ENCODE measurements at places on chromosomes 5 and 9.
A peak's percentile ranks its signal among the peaks of the same experiment; 100 is the strongest.

- no peak for DNase-seq
Observed at GRCh38 chr5:33457817-33458216, 17.1 kb downstream of the TARS1 start.

DNA sequence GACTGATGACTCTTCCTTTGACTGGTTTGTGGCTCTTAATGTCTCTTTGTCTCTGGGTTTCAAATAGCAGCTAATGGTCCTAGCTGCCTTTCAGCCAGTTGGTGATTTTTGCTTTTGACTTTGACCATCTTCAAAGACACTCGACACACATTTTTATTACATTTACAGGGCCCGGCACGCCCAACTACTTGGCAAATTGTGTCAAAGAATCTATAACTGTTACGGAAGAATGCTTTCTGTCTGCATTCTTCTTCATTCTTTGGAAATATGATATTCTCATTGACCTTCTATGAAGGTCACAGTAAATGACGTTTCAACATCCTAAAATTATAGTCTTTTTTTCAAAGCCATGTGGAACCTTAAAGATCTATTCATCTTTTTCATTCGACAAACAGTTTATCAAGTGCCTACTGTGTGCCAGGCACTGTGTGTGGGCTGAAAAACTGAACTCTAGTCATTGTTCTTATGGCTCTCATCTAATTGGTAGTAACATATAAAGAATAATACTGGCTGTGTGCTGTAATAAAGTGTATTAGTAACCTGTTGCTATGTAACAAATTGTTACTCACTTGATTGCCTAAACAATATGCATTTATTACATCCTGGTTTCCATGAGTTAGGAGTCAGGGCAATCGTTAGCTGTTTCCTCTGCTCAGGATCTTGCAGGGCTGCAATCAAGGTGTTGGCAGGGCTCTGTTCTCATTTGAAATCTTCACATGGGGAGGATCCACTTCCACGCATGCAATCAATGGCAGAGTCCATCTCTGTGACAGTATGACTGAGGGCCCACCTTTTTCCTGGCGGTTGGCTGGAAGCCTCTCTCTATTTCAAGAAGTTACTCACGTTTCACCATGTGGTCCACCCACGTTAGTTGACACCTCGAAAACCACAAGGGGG is 7.0 kb upstream of the WHRN start:
- DNase-seq = no peak

DNA sequence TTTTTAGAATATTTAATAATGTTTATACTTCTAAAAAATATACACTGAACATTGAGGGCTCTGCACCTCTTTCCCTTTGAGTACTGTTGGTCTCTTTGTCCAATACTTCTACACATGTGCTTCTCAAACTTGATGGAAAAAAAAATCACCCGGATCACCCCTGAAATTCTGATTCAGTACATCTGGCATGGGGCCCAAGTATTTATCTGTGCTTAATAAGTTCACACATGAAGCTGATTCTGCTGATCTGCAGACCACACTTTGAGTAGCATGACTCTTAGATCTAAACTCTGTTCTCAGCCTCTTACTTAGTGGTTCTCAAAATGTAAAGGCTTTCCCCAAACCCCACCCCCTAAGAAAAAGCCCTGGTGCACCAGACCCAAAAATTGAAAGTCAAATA is 12.0 kb downstream of the RUSC2 start:
- peak; percentile 34 for DNase-seq

DNA sequence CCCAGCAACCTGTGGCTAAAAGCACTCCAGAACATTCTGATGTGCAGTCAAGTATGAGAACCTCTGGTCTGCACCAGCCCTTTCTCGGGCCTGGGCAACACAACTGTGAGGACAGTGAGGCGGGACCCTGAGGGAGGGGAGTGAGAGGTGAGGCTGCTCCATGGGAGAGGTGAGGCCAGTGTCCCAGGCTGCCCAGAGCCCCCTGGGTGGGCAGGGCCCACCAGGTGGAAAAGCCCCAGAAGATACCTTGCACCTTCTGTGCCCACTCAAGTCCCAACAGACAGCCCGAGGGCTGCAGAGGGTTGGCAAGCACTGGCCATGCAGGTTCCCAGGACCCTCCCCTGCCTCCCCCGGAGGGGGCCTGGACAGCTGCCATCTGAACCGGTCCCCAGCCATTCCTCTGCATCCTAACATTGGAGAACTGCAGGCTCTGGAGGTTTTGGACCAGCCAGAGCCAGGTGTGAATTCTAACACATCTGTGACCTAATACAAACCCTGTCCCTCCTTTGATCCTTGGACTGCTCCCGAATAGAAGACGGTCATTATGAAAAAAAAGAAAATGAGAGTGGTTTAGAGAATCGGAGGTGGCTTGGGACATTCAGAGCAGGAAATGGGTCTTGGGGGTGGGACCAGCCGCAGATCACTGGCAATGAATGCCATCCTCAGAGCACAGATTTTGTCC is 57.0 kb downstream of the DUSP1 start:
- DNase-seq = no peak

GRCh38 chr9:109739760-109740159 is 40.2 kb upstream of the PALM2AKAP2 start:
- DNase-seq = no peak

DNA sequence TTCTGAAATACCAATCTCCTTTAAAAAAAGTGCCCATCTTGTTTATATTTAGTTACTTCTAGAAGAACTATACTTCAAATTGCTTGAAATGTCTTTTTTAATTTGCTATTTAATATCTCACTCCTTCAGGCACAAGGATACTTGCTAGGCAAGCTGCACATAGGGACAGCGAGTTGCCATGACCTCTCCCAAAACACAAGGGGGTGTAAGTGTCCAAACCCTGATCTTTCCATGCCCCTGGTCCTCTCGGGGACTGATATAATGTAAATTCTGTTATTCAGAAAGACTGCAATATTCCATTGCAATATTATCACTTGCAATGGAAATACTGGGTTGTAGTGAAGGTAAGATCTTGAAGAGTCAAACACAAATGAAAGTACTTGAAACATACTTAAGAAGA is 480.4 kb downstream of the CETN3 start:
- no peak for DNase-seq

DNA sequence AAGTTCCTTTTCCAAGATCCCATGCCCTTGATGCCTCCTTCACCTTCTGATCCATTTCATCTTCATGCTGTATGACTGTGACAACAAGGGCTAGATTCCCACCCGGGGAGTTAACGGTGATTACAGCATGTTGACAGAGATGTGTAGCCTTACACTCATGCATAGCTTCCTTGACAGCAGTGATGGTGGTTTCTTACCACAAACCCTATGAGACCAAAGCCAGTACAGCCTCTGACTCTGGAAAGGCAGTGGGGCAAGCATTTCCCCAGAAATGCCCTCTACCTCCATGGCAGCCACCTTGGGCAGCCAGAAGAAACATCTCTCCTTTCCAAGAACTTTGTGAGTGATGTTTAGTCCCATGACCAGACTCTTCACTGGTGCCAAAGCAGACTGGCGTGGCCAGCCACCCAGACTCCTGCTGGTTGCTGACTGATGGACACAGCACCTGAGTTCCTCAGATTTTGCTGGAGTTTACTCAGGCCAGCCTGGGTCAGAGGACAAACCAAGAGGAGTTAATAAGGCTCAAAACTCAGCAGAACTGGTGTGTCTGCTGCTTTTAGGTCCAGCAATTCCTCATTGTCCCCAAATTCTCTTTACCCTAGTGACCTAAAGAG is 199.7 kb upstream of the SLC27A6 start:
- no peak for DNase-seq

- DNase-seq = no peak
Observed at GRCh38 chr9:122226758-122227574, 1.8 kb downstream of the LHX6 start.

DNA sequence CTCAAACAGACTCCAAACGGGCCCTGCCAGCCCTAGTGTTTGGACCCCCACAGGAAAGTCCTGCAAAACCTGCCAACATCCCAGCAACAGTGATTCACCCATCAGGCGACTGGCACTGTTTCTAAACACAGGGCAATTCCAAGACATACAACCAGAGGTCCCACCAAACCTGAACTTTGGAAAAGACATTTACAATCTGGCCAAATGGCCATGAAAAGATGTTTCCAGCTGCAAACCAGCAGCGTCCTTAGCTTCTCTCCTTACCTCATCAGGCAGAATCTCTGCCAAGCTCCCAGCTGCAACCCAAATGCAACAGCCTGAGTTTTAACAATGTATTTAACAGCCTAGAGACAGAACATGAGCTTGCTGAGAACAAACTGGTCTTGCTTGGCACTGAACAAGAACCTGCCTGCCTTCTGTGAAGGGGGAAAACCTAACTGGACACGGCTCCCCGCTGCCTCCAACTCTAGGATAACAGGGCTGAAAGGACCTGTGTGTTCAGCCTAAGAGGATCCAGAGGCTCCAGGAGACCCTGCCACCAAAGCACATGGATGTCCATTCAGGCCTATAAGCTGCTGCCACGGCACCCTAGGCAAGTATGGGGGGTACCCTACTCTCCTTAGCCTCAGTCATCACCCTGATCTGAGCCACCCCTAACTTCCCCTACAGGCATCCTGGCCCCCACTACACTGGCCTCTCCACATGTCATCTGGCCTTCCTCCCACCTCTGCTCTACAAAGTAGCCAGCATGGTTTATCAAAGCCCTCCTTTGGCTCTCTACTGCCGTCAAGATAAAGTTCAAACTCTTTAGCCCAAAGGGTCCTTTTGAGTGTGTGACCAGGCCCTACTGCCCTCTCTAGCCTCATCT is 5.6 kb downstream of the P4HA2 start:
- DNase-seq = no peak

- DNase-seq = peak; percentile 31
Observed at GRCh38 chr9:127187231-127187956, 65.0 kb upstream of the ANGPTL2 start.

- DNase-seq = no peak
Observed at GRCh38 chr5:55582256-55582655, 47.5 kb upstream of the PLPP1 start.

- no peak for DNase-seq
Observed at GRCh38 chr5:76085243-76085579, 2.0 kb downstream of the SV2C start.

GRCh38 chr5:2465383-2465782 is 286.1 kb downstream of the IRX2 start:
- no peak for DNase-seq

- DNase-seq = peak; percentile 80
Observed at GRCh38 chr5:103562453-103563157, at the start of gene NUDT12. Gene NUDT12 (minus strand): TSS chr5:103562789. CDS start chr5:103560248, 2,541 bp downstream.

DNA sequence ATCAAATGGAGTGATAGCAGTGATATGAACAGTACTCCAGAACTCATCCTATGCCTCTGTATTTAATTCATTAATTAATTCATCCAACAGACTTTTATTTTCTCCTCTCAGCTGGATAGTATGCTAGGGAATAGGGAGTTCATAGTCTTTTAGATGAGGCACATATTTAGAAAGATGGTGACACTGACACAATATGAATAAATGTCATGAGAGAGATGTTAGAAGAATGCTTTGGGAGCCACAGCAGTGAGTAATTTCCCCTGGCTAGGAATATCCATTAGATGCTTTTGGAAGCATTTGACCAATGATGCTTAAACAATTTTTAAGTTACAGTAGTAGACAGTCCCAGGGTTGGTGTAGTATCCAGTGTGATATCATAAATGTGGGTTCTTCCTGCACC is 428.7 kb upstream of the SGCD start:
- no peak for DNase-seq

DNA sequence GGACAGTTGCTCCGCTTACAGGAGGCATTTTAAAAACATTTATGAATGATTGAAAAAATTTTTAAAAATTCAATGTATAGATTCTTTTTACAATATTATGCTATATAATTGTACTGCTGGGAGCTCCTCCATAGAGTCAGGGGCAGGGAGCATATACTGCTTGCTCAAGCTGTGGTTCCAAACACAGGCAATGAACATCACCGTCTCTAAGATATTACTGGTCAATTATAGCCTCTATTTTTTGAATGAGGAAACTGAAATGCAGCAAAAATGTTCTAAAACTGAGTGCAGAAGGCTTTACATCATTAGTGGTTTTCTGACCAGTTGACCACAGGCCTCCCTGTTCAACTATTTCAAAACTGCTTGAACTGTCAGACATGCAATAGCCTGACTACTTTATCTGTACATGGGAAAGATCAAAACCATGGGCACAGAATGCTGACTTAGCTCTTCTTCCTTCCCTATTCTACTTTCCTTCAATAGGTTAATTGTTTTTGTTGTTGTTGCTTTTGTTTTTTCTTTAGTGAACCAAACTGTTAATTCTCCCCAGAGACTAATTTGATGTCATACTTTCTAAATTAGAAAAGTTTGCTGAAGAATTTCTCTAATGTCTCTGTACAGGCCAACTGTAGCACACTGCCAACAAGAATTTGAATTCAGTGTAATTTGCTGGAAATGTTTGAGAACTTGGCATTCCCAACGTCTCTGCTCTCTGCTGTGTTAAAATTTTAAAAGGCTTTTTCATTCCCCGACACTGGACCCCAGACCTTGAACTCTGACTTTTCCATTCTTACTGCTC is 107.6 kb upstream of the MPDZ start:
- DNase-seq = no peak

GRCh38 chr5:10825897-10826644 is 65.0 kb upstream of the DAP start:
- peak; percentile 6 for DNase-seq

- no peak for DNase-seq
Observed at GRCh38 chr9:4734150-4734549, 6.9 kb downstream of the AK3 start.

- DNase-seq = no peak
Observed at GRCh38 chr5:146007989-146008388, 71.6 kb downstream of the SH3RF2 start.

DNA sequence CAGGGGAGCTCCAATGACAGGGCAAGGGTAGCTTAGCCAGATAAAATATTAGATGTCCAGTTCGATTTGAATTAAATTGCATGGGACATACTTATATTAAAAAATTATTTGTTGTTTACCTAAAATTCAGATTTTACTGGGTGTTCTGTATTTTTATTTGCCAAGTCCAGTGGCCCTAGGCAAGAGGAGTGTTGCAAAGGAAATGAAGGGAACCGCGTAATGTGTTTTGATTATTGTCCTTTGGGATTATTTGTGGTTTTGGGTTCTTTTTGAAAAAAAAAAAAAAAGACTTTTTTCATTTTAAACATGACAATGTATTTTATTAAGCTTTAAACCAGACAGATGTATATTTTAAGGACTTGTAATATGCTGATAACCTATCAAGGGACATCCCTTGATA is 179.3 kb downstream of the C9orf152 start:
- no peak for DNase-seq

DNA sequence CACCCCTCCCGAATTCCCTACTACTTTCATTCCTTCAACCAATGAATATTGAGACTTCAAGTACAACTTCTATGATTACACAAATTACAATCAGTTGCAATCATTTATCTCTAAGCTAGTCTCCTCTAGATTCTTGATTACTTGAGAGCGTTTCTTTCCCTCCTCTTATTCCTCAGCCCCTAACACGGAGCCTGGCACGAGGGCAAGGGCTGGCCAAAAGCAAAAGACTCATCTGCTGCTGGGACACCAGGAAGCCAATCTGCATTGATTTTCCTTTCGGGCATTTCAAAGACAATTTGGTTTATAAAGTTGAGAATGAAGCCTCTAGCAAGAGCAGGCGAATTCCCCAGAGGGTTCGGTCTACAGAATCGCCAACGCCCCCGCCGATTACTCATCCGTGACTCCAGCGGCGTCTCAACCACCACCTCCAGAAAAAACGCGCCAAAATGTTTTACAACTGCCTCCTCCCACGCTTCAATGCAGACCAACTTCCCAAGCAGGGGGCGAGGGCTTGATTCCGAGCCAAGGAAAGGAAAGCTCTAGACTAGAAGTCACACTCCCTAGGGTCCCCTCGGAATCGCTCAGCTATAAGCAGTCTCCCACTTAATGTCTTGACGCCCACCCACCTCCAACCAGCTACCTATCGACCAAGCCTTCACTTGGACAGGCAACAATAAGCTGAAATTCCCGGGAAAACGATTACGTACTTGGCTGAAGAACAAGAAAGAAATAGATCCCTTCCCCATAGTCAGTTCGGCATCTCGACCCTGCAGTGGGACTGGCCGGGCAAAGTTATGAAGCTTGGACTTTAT is 1.5 kb downstream of the PCSK1 start:
- no peak for DNase-seq

Data from erythroblast (primary cell).